Esophagus squamous epithelium (tissue), 5 donors: ENCODE measurements at places on chromosomes 12 and 14.

DNA sequence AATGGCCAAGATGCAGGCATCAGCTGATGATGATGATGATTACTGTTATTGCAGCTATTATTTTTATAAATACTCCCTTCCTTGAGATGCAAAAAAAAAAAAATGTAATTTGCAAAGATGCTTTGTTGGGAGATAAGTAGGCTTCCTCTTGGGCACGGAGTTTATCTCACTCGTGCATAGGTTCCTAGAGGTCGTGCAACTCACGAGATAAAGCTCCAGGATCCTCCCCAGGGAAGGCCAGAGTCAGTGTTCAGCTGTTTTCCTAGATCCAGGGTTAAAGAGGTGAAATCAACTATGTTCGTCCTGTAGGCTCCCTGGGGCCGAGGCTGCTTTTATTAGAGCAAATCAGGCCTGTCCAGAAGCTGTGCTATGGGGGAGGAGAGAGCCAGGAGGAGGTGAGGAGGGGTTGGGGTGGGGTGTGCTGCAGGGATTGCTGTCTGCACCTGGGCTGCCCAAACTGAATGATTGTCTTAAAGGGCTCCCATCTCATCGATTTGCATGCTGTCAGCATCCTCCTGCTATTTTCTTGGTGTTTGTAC, 270.3 kb downstream of the NRXN3 start:
- DNase-seq = no peak

- DNase-seq = no peak
These were observed 1.3 kb upstream of the OR4M1 start for GRCh38 chr14:19771895-19772430.

GRCh38 chr12:58414398-58414871, 473.1 kb downstream of the ATP23 start:
- DNase-seq = no peak

DNA sequence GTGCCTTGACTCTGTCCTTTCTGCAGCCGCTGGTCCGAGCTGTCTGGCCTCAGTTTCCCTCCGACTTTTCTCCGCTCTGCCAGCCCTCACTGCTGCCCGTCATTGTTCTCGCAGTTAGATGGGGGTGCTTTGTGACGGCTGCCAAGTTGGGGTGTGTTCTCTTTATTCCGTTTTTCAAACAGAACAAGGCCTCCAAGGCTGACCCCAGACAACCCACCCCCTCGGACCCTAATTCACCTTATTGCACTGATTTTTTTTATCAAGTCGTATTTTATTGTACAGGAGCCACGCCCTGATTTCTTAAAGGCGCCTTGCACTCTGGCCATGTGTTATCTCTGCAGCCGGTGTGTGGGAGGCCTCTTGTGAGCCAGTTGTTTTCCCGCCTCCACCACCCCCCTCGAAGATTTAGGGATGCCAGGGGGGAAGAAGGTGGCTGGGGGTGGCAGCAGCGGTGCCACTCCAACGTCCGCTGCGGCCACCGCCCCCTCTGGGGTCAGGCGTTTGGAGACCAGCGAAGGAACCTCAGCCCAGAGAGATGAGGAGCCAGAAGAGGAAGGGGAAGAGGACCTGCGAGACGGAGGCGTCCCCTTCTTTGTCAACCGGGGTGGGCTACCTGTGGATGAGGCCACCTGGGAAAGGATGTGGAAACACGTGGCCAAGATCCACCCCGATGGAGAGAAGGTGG, 1.3 kb downstream of the VASH1 start:
- no peak for DNase-seq

DNA sequence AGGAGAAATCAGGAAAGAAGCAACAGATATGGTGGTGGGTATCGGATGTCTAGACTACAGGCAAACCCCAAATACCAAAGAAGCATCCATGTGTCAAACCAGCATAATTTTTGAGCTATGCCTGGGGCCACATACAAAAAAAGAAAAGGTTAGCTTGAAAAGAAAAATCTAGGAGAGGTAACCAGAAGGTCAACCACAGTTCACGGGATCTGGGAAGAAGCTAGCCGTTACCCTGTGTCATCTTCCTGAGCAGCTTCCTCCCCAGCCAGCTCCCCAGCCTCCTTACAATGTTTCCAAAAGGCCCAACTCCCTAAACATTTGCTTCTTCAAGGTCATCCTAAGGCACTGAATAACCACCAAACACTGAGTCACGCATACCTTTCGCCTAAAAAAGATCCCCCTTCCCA, 3.1 kb downstream of the SINHCAF start:
- DNase-seq = no peak

DNA sequence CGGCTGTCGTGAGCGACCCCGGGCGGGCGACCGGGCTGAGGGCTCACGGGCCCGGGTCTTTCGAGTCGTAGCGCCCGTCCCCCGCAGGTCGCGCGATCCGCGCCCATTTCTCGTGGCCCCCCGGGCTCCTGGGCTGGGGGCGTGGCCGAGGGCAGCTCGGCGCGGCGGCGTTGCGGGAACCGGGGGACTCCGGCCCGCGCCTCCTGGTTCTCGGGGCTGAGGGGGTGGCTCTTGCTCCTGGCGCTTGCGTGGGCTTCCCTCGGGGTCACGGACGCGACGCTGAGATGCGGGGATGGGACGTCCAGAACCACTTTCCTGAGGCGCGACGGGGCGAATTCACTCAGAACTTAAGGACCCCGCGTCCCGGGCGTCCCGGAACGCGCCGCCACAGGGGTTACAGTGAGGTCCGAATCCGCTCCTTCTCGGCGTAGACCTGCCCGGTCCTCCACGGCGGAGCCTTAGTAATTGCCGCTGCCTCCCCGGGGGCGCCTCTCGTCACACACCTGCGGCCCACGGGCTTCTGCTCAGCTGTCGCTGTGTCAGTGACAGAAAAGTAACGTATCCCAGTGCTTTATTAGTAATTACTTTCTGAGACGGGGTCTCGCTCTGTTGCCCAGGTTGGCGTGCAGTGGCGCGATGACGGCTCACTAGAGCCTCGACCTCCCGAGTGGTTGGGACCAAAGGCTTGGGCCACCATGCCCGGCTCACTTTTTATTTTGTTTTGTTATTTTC, 606 bp downstream of the EP400 start:
- DNase-seq = no peak

GRCh38 chr12:69936766-69937165, 111.7 kb downstream of the MYRFL start:
- DNase-seq = no peak

DNA sequence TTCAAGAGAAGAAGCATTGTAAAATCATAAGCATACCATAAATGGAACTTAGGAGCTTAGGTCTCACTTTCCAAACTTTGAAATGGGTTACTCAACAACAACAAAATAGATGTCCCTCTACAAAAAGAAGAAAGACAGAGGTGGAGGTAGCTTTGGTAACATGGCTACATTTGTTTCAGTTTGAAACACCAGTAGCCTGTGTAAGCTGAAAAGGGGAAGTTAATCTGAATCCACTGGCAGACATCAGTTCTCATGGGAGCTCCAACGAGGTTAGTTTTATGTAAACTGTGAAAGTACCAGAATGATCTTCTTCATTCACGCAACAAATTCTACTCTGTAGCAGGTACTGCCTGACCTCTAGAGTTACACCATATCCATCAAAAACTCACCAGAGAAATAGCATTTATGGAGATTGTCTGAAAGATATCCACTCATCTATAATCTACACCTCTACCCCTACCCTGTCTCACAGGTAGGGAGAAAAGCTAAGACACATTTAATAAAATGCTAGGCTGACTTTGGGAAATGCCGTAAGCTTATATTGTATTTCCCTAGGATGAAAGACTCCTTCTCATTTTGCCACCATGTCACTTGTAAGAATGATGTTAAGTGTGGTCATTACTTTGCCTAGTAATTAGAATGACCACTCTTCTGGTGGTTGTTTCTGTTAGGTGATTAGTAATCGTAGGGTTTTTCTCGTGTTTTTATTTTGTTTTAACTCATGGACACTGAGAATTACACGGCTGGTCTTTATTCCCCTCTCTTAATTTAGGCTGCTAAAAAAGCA, 224.1 kb downstream of the ASCL1 start:
- DNase-seq = no peak

DNA sequence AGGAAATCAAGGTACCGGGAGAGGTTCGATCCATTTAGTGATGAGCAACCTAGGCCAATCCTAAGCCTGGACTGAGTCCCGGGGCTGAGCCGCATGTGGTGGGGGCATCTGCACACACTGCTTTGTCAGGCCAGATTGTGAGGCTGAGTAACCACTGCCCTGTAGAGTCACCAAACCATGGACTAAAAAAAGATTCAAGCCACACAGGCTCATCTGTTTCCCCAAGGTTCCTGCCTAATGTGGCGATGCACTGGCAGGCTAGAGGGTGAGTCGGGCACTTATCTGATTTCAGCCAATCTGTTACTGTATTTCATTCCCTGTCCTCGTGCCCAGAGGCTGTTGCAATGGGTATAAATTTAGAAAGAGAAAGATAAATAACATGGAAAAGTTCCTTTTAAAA, 140.8 kb downstream of the TTC7B start:
- no peak for DNase-seq

- no peak for DNase-seq
These were observed 172.2 kb upstream of the DDHD1 start for GRCh38 chr14:53325176-53325806.

GRCh38 chr14:104317492-104317805, 179.1 kb downstream of the KIF26A start:
- DNase-seq = no peak

- no peak for DNase-seq
These were observed 7.6 kb downstream of the TMED8 start for GRCh38 chr14:77369285-77369684.

- DNase-seq = no peak
These were observed 1.3 kb downstream of the PPP1R13B start for GRCh38 chr14:103846097-103846496.

GRCh38 chr12:102095677-102096263, 24.1 kb downstream of the NUP37 start:
- no peak for DNase-seq

DNA sequence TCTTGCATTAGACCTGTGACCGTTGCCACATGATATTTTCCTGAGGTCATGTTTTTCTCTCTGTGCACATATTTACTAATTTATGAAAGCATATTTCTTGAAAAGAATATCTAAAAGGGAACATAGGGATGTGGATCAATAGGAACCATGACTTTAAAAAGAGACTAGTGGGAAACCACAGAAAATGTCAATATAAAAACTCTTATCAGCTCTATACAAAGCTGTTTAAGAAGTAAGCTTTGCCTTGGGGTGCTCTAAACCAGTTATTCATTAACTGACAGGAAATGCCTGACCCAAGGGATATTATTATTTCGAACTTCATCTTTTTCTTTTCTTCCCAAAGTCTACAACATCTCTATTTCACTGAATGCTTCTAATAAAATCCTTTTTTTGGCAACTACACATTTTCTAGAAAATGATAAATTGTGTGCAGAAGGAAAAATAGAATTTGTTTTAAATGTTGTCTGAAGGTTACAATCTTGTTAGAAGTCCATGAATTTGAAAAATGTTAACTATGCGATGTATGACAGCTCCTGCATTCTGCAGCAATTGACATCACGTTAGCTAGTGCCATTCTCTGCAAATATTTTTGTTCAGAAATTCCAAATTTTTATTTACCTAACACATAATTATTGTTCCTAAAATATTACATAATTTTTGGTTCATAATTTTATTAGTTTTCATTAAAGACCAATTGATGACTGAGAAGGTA, 345.0 kb downstream of the SLC16A7 start:
- DNase-seq = no peak

DNA sequence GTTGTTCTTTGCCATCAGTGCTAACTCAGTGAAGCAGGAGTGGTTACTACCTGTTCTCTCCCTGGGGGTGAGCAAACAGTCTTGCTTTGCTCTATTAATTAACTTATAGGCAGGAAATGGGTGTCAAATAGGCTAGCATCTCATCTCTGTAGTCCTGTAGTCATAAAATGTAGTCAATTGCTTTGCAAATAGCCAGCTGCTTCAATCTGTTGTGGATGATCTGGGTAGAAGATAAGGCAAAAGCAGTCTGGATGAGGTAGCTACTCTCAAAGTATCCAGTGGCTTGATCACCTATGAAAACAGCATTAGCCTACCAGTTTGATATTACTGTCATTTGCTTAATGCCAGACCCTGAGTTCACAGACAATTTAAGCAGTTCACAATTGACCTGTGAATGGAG, 369.0 kb upstream of the TMTC1 start:
- DNase-seq = no peak

DNA sequence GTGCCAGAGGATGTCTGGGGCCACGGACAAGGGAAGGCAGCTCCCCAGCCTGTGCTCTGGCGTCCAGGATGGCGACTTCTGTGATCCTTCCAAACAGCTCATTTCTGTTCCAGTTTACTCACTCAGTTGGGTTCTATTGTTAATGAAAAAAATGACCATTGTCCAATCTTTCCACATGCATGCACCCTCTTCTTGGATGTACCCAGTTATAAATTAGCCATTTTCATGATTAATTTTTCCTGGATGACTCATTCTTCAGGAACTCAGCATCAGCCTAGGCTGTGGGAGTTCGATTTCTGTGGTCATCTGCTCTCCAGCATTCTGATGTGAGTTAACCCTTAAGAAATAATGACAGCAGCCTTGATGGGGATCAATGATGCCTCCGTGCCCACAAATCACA, 926.8 kb downstream of the BCL11B start:
- DNase-seq = no peak

DNA sequence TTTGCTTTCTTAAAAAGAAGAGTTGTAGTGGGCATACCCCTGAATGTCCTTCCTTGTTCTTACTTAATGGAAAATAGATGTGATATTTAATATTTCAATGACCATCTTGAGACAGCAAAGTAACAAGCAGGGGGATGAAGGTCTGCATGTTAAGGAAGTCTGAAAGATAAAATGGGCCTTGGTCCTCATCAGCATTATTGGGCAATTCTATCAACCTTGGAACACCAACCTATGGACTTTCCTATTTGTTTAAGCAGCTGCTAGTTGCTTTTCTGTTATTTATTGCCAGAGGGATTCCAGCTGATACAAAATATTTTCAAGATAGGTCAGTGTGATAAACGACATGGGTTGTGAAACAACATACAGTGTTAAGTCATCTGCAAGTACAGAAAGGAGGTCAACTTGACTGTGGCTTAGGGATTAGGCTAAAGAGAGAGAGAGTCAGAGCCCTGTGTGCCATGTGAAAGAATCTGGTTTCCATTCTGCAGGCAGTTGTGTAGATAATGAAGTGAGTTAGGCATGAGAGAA, 16.4 kb upstream of the A2M start:
- no peak for DNase-seq

- no peak for DNase-seq
These were observed 268.1 kb downstream of the CACNA1C start for GRCh38 chr12:2320841-2321240.

- DNase-seq = no peak
These were observed 745 bp downstream of the TRHDE start for GRCh38 chr12:72272731-72273498.

GRCh38 chr12:4471256-4471655, 25.6 kb upstream of the FGF6 start:
- no peak for DNase-seq

GRCh38 chr14:91048676-91049075, 11.8 kb downstream of the RPS6KA5 start:
- no peak for DNase-seq

- DNase-seq = no peak
These were observed 14.9 kb downstream of the TBX5 start for GRCh38 chr12:114391088-114391487.
